ENCODE measurements at places on chromosomes 7 and 10. TPM values are rescaled to one million over a fixed set of nuclear protein-coding genes. Genes with fewer than 3 reads are reported as not detected.
A peak's percentile ranks its signal among the peaks of the same experiment; 100 is the strongest.

DNA sequence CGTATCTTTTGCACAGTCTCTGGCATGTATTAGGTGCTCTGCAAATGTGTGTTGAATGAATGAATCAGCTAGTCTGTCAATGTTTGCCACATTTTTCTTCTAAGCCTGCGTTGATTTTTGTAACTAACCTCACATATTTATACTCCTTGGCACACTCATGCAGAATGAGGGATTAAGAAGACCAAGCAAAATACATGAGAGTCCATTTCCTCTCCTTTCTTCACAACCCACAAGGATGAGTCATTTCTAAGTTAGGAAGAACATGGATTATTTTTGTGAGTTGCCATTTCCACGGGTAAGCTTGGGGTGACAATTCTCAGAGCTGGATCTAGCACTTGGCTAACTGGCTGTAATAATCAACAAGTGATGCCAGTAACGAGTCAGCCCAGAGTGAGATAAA lies 158.8 kb downstream of the TWIST1 start:
- peak; percentile 61 for DNase-seq

The EPO gene
- total RNA-seq = not detected

DNA sequence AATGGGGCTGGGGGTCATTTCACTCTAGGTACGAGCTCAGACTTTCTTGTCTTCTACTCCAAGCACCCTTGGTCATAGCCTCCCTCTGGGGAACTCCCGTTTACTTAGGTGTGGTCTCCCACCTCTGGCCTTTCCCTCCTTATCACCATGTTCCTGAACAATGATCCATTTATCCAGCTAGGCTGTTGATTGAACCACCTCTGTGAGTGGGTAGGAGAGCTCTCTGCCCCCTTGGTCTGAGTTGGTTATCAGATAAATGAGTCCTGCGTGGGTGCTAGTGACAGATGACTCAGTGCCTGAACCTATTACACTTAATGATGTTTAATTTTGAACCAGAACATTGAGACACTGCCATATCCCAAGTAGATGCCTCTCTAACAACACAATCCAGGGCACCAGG lies 9.4 kb downstream of the BLNK start:
- no peak for DNase-seq

DNA sequence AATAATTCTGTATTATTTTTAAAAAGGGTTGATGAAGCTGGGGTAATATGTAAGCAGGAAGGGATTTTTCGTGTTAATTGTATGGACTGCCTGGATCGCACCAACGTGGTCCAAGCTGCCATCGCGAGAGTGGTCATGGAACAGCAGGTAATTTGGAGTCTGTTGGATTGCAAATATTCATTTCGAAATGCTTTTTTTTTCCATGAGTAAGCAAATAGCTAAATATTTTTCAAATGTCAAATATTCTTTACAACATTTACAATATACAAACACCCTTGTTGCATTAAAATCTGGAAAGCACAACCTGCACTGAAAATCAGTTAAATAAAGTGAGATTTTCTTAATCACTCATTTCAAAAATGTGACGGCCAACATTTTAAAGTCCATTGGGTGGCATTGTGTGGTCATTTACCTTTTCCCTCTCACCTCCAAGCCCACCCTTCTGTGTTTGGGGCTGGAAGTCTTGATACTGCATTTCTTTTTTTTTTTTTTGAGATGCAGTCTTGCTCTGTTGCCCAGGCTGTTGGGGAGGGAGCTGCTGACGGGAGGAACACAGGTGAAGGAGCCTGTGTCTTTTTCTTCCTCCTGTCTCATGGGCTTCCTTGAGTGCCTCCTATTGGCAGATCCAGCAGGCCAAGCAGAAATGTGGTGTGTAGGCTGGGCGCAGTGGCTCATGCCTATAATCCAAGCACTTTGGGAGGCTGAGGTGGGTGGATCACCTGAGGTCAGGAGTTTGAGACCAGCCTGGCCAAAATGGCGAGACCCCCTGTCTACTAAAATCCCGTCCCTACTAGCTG lies 66.1 kb downstream of the MCMBP start:
- no peak for DNase-seq

The FZD1 gene
- 4.7 TPM for total RNA-seq

The ZNF655 gene
- 116 TPM for total RNA-seq

The PRSS37 gene
- not detected for total RNA-seq

- DNase-seq = peak; percentile 49
These were observed 8.3 kb downstream of the NOD1 start for GRCh38 chr7:30470163-30470770.

- peak; percentile 94 for DNase-seq
These were observed 305.3 kb upstream of the NFE2L3 start for GRCh38 chr7:25846722-25847121.

DNA sequence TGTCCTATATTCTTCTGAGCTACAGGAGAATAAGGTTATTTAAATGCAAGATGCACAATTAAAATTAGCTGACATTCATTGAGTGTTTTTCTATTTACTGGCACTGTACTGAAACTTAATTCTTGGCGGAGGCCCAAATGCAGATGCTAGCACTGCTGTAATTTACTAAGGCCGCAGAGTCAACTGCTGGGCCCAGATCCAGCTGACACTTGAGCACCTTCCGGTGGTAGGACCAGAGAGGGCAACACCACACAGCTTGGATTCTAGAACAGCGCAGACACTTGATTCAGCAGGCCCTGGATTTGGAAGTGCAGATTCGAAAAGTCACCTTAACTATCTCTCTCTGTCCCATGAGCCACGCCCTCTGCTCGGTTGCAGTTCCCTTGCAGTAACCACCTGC lies 228.6 kb upstream of the TMEM72 start:
- DNase-seq = no peak

GRCh38 chr10:93071177-93071472 lies 2.6 kb upstream of the CYP26A1 start:
- no peak for DNase-seq

The FGFR2 gene
- total RNA-seq = 1.9 TPM

GRCh38 chr10:21095494-21096055 lies 198.5 kb upstream of the NEBL start:
- DNase-seq = no peak

GRCh38 chr10:37101261-37101660 lies 24.1 kb upstream of the ANKRD30A start:
- DNase-seq = no peak

The CALML3 gene
- total RNA-seq = not detected

DNA sequence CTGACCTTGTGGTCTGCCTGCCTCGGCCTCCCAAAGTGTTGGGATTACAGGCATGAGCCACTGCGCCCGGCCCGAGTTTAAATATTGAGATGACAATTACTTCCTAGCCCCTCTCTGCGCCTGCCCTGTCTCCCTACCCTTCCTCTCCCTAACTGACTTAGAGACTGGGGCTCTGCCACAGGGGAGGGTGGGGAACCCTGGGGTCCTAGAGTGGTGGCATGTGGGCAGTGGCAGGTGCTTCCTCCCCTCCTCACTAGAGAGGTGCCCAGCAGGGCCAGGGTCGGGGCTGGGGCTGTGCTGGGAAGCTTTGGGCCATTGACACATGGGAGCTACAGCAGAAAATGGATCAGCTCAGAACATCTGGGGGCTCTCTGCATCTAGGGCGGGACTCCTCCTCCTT lies 7.0 kb upstream of the ACHE start:
- no peak for DNase-seq

GRCh38 chr10:35636956-35637355 lies 5.1 kb downstream of the FZD8 start:
- no peak for DNase-seq

DNA sequence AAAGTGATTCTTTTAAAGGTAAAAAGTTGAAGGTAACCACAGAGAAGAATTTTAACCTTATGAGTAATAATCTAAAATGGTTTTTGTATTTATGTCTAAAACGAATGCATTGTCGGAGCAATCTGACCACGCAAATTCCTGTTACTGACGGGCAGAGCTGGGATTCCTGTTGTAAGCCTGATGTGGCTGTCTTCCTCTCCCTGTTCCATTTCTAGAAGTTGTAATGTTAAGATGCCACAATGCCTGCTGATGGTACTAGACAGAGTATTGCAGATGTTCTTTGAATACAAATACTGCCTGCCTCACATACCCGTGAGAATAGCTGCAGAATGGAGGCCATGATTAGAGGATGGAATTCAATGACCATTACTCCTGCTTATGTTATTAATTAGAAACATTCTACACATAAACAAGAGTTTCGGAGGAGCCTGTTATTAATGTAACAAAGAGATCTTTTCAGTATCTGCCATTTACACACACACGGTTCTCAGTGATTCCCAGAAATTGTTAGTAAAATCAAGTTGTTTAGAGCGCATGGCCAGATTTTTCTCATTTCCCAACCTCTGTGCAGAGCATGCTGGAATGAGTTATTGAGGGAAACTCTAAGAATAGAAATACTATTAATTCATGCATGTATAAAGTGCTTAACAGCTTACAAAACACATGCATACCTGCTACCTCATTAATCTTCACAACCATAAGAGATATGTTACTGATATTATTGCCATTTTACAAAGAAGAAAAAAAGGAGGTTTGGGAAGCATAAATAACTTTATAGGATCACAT lies 196.8 kb downstream of the PTN start:
- DNase-seq = peak; percentile 60

GRCh38 chr10:93152136-93152535 lies 78.4 kb downstream of the CYP26A1 start:
- DNase-seq = no peak

The FAM237B gene
- total RNA-seq = not detected

GRCh38 chr7:131039355-131039762 lies 288.3 kb upstream of the MKLN1 start:
- DNase-seq = no peak

DNA sequence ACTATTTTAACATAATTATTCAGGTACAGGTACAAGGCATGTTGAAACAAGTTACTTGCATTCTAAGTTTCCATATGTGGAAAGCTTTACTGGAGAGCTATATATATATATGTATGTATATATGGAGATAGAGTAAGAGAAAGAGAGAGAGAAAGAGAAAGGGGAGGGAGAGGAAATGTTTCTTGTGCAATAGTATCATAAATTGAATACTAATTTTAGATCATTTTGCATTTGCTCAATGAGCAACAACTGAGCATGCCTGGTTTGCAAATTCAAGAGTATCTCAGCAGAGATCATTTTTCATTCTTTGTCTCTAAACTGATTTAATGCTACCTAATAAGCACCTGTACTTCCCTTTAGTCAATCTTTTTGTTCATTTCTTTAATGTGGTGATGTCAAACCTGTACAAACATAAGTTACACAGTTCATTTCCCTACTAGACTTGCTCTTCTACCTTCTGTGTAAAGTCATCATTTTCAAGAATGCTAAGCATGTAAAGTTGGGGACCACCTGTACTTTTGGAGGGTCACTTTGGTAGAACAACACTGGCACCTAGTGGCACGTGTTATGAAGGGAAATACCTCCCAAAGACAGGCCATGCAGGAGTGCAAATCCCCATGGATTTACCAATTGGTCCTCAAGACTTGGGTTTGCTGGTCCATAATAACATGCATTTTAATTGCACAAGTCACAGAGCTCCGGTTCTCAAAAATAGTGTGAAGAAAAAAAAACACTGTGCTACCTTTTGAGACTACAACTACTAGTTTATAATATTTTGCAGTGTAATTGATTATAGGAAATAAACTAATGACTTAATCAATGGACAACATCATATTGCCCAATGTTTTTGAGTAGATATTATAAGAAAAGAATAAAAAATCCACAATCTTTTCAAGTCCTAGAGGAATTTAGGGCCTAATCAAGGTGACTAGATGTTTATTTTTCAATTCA lies 431.2 kb upstream of the IGFBP3 start:
- peak; percentile 82 for DNase-seq

DNA sequence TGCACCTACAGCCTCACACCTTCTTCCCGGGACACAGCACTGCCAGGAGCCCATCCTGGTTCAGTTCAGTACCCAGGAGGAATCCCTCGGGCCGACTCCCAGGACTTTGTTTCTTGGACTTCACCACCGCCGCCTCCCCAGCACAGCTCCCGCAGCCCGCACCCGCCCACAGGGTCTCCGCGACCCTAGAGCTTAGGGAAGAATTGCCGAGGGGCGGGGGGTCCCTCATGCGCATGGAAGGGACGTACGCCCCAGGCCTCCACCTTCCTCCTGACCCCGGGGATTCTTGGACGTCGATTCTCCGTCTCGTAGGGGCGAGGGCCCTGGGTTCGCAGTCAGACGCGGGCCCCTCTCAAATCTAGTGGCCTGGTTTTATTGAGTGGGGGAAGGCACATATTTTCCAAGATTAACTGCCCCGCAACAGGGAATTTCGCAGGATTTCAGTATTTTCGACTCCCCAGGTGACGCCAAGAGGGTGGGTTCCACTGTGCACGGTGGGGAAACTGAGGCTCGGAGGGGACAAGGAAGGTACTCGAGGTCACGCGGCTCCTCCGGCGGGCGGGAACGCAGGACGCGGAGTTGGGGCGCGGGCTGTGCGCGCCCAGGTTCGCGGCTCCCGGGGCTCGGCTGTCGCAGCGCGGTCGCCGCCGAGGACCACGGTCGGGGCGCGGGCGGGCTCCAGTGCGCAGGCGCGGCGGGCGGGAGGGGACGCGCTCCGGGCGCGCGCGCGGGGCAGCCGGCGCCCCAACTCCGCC lies at the start of gene ADCY1:
Gene ADCY1 (plus strand): TSS at position 708 of the 755 bp plus-strand sequence. CDS start 176 bp downstream, outside the sequence.
- DNase-seq = no peak

The MRLN gene
- not detected for total RNA-seq

The CDK1 gene
- total RNA-seq = 191 TPM

Measured in Daoy (cell line).